Activated CD4-positive, alpha-beta T cell treated with anti-CD3 and anti-CD28 coated beads for 4 hours (primary cell): ENCODE measurements at places on chromosomes 12 and 14.

- no peak for DNase-seq
Observed at GRCh38 chr12:100346660-100347059, 10.2 kb upstream of the SLC17A8 start.

DNA sequence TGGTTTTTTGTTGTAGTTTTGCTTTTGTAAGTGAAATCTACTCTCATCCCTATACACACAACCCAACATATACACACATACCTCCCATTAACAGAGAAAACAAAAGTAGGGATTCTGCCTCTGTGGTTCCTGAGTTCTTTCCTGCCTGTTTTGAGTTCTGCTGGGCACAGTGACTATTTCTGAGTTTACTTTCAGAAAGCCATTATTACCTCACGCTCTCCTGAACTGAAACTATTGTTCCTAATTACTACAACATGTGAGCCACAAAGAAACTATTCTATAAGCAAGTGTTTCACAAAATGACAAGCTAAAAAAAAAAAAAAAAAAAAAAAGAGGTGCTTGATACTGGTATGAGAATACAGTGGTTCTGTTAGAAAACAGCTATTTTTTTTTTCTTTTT, 110.9 kb downstream of the ALG10B start:
- no peak for DNase-seq

- DNase-seq = no peak
Observed at GRCh38 chr14:36617824-36618223, 35.4 kb upstream of the NKX2-8 start.

- no peak for DNase-seq
Observed at GRCh38 chr14:73717711-73718417, 3.7 kb upstream of the PNMA1 start.

DNA sequence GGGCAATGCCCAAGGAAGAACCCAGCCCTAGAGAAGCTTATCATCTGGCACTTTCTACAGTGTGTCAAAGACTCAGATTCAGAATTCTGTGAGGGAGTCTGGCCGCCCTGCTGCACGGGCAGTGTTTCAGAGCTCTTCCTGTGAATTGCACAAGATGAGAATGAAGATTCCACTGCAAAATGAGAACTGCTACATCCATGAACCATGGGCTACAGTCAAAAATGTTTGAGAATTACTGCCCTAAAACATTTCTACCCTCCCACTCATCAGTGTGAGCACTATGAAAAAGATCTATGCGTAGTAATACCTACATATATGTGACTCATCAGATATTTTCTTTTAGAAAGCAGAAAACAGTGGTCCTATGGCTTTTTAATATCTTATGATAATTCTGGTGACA, 104.0 kb downstream of the STAB2 start:
- DNase-seq = no peak

DNA sequence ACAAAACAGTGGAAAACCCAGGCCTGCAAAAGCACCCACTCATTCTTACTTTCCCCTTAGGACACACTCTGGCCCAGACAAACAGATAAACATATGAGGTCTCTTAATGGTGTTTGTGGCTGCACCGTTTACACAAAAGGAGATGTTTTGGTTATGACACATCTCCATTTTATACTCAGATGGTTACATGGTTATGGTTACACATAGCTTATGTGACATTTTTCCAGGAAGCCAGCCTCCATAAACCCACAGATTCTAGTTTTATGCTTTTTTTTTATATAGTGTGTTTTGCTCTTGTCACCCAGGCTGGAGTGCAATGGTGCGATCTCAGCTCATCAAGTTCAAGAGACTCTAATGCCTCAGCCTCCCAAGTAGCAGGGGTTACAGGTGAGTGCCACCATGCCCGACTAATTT, 3.5 kb upstream of the KLRD1 start:
- DNase-seq = no peak

DNA sequence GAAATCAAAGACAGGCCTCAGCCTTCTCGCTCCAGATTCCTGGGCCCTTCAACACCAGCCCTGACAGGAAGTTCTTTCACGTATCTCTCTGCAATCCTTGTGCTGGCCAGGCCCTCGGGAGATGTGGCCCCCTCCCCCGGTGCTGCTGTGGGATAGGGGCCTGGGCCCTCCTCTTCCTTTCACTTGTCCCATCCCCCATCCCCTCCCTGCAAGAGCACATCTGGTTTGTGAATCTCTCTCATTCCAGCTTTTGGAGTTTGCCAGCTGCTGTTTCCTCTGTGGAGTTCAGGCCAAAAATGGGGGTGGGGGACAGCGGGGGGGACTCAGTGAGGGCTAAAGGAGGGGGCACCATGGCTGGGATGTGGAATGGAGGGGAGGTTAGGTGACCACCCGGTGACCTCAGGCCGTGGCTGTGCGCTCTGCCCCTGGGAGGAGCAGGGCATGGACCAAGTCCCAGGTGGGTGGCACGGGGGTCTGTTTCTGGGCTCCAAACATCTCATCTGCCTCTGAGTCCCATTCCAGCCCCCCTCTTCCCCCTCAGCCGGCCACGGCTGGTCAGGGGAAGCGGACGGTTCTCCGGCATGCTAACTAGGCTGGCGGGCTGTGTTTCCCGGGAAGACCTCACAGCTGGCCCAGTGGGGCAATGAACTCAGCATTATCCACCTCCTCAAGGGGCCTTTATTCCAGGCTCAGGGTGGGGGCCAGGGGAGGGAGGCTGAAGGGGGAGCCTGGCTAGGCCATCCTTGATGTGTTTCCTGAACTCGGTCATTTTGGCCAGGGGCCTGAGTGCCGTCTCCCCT, 7.4 kb downstream of the LRP1 start:
- no peak for DNase-seq

DNA sequence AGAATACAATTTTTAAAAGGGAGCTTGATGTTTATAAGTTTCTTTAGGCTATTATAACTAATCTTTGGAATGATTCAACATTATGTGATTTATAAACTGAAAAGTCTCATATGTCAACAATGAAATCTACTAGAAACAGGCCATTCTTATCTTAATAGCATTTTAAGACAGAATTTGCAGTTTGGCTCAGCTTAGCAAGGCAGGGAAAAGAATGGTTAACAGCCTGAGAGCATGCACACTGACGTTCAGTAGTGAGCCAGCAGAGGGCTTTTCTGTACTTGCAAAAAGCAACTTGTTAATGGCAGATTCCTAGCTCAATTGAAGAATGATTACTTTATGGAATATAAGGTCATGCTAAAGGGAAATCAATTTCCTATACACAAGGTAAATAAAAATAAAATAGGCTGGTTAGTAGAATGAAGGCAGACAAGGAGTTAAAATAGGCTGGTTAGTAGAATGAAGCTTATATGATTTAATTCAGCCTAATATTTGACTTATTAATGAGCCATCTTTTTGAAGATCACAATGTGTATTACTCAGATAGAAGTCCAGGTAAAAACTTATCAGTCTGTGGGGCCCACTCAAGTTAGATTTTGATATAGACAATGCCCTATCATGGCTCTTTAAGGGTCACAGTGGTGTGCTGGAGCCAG, 95.9 kb downstream of the OTOGL start:
- no peak for DNase-seq
